Lower lobe of right lung (tissue), 2 donors: ENCODE measurements at places on chromosomes 1 and 21. TPM values are rescaled to one million over a fixed set of nuclear protein-coding genes. Genes with fewer than 3 reads are reported as not detected.

- no peaks in the 10 kb centered on the region for H3K36me3 ChIP-seq
- H3K27ac ChIP-seq = no peak overlapping the region
- H3K4me3 ChIP-seq = no peak overlapping the region
Observed at GRCh38 chr1:39272027-39272797, 67.7 kb downstream of the MACF1 start.

DNA sequence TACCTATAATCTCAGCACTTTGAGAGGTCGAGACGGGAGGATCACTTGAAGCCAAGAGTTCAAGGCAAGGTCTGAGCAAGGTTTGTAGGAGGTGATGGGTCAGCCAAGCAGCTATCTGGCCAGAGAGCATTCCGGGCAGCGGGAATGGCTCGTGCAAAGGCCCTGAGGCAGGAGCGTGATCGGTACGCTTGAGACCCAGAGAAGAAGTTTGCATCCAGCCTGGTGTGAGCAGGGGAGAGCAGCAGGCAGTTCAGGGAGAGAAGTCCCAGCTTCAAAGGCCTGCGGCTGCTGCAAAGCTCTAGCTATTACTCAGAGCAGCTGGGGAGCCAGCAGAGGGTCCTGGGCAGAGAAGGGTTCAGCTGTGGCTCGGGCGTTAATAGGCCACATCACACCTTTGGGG lies 5.1 kb upstream of the SRARP start:
- no peaks in the 10 kb centered on the region for H3K27me3 ChIP-seq
- H3K36me3 ChIP-seq = no peaks in the 10 kb centered on the region

GRCh38 chr1:183553331-183553730 lies 36.9 kb downstream of the NCF2 start:
- H3K36me3 ChIP-seq = peaks cover 89% of the 10 kb centered on the region
- no peak overlapping the region for H3K4me3 ChIP-seq
- H3K27me3 ChIP-seq = no peaks in the 10 kb centered on the region

GRCh38 chr1:62415687-62416086 lies 21.2 kb upstream of the USP1 start:
- no peak for DNase-seq
- H3K4me1 ChIP-seq = no peaks in the 10 kb centered on the region
- no peaks in the 10 kb centered on the region for H3K27me3 ChIP-seq
- no peaks in the 10 kb centered on the region for H3K36me3 ChIP-seq
- no peak overlapping the region for H3K27ac ChIP-seq

DNA sequence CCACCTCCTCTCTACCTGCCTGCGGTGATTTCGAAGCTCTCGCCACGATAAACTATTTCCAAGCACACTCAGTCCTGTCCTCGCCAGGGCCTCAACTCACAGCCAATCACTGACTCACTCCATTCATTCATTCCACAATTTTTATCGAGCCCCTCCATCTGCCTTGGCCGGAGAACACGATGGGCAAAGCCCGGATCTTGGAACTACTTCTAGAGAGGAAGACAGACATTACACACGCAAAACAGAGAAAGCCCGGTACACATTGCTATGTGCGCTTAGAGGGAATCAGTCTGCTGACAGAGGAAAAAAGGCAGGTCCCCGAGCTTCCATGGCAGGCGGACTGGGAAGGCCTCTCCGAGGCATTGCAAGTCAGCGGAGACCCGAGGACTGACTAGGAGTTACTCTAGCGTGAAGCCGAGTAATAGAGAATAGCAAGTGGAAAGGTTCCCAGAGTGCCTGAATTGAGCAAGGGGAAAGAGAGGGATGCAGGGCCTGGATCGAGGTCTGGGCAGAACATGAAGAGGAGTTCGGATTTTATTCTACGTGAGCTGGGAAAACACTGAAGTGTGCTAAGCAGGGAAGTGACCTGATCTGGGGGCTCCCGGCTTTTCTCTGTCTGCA lies 54.2 kb upstream of the DNAJC6 start:
- peak overlapping the region; percentile 85 for H3K4me3 ChIP-seq
- DNase-seq = no peak
- no peaks in the 10 kb centered on the region for H3K27me3 ChIP-seq
- H3K36me3 ChIP-seq = no peaks in the 10 kb centered on the region

- H3K27ac ChIP-seq = no peak overlapping the region
- no peaks in the 10 kb centered on the region for H3K27me3 ChIP-seq
- no peaks in the 10 kb centered on the region for H3K36me3 ChIP-seq
Observed at GRCh38 chr1:169546087-169546995, 39.9 kb downstream of the F5 start.

- DNase-seq = no peak
- H3K4me1 ChIP-seq = peaks cover 31% of the 10 kb centered on the region
- H3K36me3 ChIP-seq = no peaks in the 10 kb centered on the region
- no peak overlapping the region for H3K4me3 ChIP-seq
- H3K27ac ChIP-seq = no peak overlapping the region
- H3K27me3 ChIP-seq = no peaks in the 10 kb centered on the region
Observed at GRCh38 chr1:225657462-225657989, 4.6 kb upstream of the ENAH start.

DNA sequence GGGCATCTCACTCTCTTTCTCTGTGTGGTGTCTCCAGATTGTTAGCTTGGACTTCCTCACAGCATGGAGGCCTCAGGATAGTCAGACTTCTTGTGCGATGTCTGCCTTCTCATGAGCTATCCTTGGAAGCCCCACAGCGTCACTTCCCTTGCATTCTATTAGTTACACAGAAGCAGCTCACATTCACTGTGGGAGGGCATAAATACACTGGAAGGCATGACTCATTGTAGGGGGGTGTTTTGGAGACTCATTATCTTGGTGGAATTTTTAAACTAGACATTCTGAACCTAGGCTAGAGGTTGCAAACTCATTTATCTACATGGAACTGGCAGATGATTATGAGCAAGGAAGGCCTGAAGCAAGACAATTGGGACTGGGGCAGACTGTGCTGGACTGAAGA lies 21.4 kb upstream of the FASLG start:
- peaks cover 5% of the 10 kb centered on the region for H3K4me1 ChIP-seq
- no peak for DNase-seq
- H3K27me3 ChIP-seq = no peaks in the 10 kb centered on the region
- H3K4me3 ChIP-seq = no peak overlapping the region

DNA sequence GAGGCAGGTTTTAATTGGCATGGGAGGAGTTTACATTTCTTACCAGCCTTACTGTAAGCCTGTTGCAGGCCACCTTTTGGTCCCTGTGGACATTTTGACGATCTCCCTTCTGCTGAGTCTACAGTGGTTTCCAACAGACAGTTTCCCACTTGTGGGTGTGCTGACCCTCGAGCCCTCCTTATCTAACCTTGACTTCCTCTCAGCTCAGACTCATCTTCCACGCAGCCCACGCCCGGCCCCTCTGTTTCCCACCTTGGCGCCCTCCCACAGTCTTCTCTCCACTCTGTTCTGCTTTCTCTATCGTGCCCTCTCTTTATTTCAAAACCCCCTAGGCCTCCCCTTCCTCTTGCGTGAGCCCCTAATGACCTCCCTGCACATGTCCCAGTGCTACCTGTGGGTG lies 6.1 kb upstream of the ARL8A start:
- DNase-seq = no peak
- no peak overlapping the region for H3K27ac ChIP-seq
- H3K4me3 ChIP-seq = no peak overlapping the region
- no peaks in the 10 kb centered on the region for H3K36me3 ChIP-seq

- H3K27me3 ChIP-seq = no peaks in the 10 kb centered on the region
- no peaks in the 10 kb centered on the region for H3K4me1 ChIP-seq
- DNase-seq = no peak
- H3K27ac ChIP-seq = no peak overlapping the region
- H3K36me3 ChIP-seq = no peaks in the 10 kb centered on the region
Observed at GRCh38 chr1:24946861-24947658, 17.0 kb upstream of the RUNX3 start.

GRCh38 chr1:155717041-155717440 lies 28.1 kb downstream of the DAP3 start:
- no peaks in the 10 kb centered on the region for H3K27me3 ChIP-seq
- H3K4me3 ChIP-seq = no peak overlapping the region
- H3K36me3 ChIP-seq = peaks cover 57% of the 10 kb centered on the region

- H3K27me3 ChIP-seq = no peaks in the 10 kb centered on the region
- no peak overlapping the region for H3K4me3 ChIP-seq
- DNase-seq = no peak
- H3K36me3 ChIP-seq = peaks cover 98% of the 10 kb centered on the region
Observed at GRCh38 chr1:26882696-26883463, 7.2 kb downstream of the GPN2 start.

- no peak for DNase-seq
- H3K36me3 ChIP-seq = no peaks in the 10 kb centered on the region
- H3K27me3 ChIP-seq = no peaks in the 10 kb centered on the region
- no peaks in the 10 kb centered on the region for H3K4me1 ChIP-seq
- H3K4me3 ChIP-seq = no peak overlapping the region
- H3K27ac ChIP-seq = no peak overlapping the region
Observed at GRCh38 chr1:187794561-187794960, 965.8 kb downstream of the PLA2G4A start.

- no peaks in the 10 kb centered on the region for H3K36me3 ChIP-seq
- no peaks in the 10 kb centered on the region for H3K27me3 ChIP-seq
- no peak for DNase-seq
- H3K4me3 ChIP-seq = no peak overlapping the region
Observed at GRCh38 chr1:87785386-87785785, 456.7 kb downstream of the LMO4 start.

VHLL gene
- not detected for total RNA-seq

AGT gene
- total RNA-seq = 0.86 TPM

SPRR3 gene
- total RNA-seq = not detected

PLA2G2C gene
- not detected for total RNA-seq

PWP2 gene
- total RNA-seq = 10.9 TPM

RBBP5 gene
- total RNA-seq = 17.9 TPM

AIRE gene
- not detected for total RNA-seq

PRDM16 gene
- 19.2 TPM for total RNA-seq

THEM5 gene
- not detected for total RNA-seq
